ENCODE measurements at places on chromosomes 1 and 21. TPM values are rescaled to one million over a fixed set of nuclear protein-coding genes. Genes with fewer than 3 reads are reported as not detected.

The ZBTB40 gene
- 8.2 TPM for total RNA-seq

The GPR89A gene
- 19.0 TPM for total RNA-seq

DNA sequence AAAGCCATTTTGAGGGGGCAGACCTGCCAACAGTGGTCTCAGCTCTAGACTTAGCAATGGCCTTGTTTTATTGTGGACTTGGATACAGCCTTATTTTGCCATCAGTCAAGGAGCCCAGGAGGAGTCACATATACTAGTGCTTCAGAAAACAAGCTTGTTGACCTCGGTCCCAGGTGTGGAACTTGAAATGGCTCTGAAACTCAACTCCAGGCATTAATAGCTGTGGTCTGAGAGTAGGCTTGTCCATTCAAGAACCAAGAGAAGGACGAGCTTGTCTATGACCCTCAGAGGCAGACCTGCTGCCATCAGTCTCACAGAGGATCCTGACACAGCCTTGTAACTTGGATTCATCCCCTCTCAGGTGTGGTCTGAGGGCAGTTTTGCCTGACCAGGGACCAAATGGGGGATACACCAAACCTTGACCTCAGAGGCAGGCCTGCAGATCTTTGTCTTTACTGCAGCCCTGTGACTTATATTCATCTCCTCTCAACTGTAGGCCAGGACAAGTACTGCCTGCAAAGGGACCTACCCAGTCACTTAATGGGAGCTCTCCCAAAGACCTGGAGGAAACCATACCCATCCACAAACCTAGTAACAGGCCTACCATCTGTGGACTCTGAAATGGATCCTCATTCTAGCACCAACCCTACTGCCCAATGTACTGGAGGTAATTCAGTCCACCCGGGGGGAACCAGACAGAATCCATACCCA is 33.1 kb downstream of the OR6Y1 start:
- no peak for DNase-seq

- no peak for DNase-seq
These were observed 691 bp upstream of the MPZL1 start for GRCh38 chr1:167720965-167721616.

DNA sequence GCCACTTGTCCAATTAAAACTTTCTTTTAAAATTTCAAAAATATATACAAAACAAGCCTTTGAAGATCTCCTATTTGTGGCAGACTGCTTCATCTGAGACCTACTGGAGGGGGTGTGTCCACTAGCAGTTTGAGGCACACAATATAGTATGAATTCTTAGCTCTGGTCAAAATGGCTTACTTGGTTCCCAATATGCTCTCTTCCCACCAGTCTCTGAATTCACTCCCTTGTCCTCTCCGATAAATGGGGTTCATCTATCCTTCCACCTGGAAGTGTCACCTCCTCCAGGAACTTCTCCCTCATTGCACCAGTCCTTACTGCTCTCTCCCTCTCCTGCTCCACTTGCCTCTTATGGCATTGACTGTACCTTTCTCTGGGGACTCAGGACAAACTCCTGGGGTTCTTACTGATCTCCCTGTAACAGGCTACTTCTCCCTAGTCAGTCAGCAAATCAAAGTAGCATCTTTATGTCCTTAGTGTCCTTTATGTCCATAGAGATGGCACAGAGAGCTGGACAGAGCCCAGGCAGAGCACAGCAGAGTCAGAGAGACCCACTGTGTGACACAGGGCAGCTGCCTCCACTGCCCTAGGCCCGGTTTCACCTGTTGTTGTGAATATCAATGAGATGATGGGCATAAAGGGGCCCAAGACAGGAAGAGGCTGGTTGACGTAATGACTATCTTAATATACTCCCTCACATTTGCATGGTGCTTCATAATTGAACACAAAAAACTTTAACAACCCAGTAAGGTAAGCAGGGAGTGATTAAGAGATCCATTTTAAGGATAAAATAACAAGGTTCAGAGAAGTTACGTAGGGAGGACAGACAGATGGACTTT is 3.6 kb downstream of the ASAP3 start:
- no peak for DNase-seq

All from uterus (tissue), 4 donors.